Thymus (tissue), 14 donors: ENCODE measurements at places on chromosomes 3 and 15.

GRCh38 chr3:66567077-66567476, 66.3 kb upstream of the LRIG1 start:
- DNase-seq: no peak

GRCh38 chr3:100335434-100335833, 877 bp downstream of the NIT2 start:
- DNase-seq: no peak

DNA sequence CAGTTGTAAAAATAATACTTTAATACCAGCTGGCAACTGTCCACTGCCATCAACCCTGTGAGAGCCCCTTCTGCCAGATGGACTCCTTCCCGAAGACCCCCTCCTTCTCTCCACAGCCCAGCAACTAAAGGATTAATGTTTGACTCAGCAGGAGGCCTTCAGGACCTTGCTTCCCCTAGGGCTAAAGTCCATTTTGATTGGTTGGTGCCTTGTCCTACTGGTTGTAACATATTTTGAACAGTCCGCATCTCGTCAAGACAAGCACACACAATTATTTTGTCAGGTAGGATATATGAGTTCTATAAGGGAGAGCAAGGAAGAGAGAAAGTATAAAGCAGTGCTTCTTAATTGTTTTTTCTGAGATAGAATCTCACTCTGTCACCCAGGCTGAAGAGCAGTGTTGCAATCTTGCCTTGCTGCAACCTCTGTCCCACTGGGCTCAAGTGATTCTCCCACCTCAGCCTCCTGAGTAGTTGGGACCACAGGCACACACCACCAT, 18.6 kb downstream of the ACOX2 start:
- no peak for DNase-seq

DNA sequence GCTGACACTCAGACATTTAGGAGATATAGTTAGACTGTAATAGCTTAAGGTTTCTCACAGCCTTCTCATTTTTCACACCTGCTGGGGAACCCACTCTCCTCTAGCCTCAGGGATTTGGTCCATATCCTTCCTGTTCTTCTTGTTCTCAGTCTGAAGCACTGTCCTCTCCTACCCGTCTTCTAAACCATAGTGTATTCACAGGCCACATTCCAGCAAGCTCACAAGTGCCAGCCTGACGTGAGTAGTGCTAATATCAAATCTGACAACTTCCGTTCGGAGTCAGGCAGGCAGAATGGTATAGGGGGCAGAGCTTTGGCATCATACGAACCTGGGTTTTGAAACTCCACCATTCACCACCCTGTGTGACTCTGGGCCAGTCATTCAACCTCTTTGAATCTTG, 6.9 kb upstream of the CA12 start:
- DNase-seq: no peak
